Ovary (tissue), 10 donors: ENCODE measurements at places on chromosomes 6 and 20. TPM values are rescaled to one million over a fixed set of nuclear protein-coding genes. Genes with fewer than 3 reads are reported as not detected.

DNA sequence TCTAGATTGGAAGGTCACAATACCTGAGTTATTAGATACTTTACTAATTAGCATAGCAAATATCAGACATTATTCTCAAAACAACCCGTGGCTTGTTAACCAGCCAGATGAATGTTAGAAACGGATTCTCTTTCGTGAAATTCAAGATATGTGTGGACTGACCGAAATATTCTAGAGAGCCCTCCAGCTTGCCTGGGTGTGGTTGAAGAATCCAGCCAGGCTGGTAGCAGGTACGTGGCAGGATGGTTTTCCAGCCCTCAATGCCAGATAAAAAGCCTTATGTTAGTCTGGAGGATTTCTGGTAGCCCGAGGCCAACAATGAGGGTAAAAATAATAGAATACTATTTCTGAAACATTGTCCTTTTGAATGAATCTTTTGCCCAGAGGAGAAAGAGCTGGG lies 19.3 kb downstream of the ECT2L start:
- H3K27me3 ChIP-seq: no peaks in the 10 kb centered on the region
- H3K36me3 ChIP-seq: no peaks in the 10 kb centered on the region
- no peak overlapping the region for H3K27ac ChIP-seq

DNA sequence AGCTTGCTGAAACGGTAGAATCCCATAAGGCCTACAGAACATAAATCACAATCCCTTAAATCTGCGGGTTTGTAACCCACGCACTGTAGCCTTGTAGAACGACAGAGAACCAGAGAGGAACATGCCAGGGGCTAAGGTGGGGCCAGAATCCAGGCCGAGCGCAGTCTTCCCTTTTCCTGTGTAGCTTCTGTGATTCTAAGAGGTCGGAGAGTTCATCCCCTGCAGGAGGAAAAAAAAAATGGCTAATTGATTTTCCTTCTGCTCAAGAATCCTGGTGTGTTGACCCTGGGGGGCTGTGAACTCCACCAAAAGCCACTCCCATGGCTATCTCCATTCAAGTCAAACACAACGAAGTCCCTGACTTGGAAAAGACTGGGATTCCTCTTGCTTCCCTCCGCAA lies 96.3 kb downstream of the SPTLC3 start:
- no peak overlapping the region for H3K4me3 ChIP-seq
- no peaks in the 10 kb centered on the region for H3K36me3 ChIP-seq
- DNase-seq: no peak

The RBM24 gene
- polyA plus RNA-seq: 3.5 TPM

The WFDC11 gene
- not detected for polyA plus RNA-seq

- no peaks in the 10 kb centered on the region for H3K36me3 ChIP-seq
- H3K4me3 ChIP-seq: no peak overlapping the region
- no peaks in the 10 kb centered on the region for H3K4me1 ChIP-seq
- no peak overlapping the region for H3K27ac ChIP-seq
Measured at GRCh38 chr6:95978230-95978629, 37.5 kb upstream of the FUT9 start.

GRCh38 chr6:28137505-28137981 lies 4.1 kb upstream of the ZKSCAN8 start:
- no peaks in the 10 kb centered on the region for H3K27me3 ChIP-seq
- peak overlapping the region; percentile 95 for H3K27ac ChIP-seq
- no peak for DNase-seq
- H3K36me3 ChIP-seq: no peaks in the 10 kb centered on the region
- peak overlapping the region; percentile 74 for H3K4me3 ChIP-seq

The POPDC3 gene
- polyA plus RNA-seq: 3.1 TPM

- H3K4me1 ChIP-seq: peaks cover 2% of the 10 kb centered on the region
- no peaks in the 10 kb centered on the region for H3K36me3 ChIP-seq
- H3K27ac ChIP-seq: no peak overlapping the region
Measured at GRCh38 chr6:134529921-134530320, 212.0 kb upstream of the SGK1 start.

DNA sequence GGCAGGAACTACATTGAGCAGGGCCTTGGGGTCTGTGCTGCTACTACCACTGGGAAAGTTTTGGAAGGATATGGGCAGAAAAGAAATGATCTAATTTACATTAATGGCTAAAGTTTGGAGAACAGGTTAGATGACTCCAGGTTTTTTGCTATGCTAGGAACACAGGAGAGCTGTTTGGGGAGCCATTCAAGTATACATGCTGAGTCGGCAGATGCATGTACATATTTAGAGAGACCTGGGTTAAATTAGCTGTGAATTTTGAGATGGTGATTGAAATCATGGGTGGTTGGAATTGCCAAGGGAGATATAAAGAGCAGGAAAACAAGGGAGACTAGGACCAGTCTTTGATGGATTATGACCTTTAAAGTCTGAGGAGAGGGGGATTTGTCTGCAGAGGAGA lies 113.1 kb upstream of the BACH2 start:
- no peaks in the 10 kb centered on the region for H3K4me1 ChIP-seq
- no peak overlapping the region for H3K27ac ChIP-seq
- DNase-seq: no peak

GRCh38 chr6:147559006-147559405 lies 50.5 kb downstream of the SAMD5 start:
- H3K36me3 ChIP-seq: no peaks in the 10 kb centered on the region
- peaks cover 3% of the 10 kb centered on the region for H3K4me1 ChIP-seq
- H3K27me3 ChIP-seq: no peaks in the 10 kb centered on the region
- no peak for DNase-seq
- no peak overlapping the region for H3K4me3 ChIP-seq

GRCh38 chr20:44187054-44187771 lies at the start of gene JPH2:
Gene JPH2, minus strand, starts transcription at chr20:44187188. Its CDS starts 483 bp downstream, at chr20:44186705.
- H3K4me1 ChIP-seq: peaks cover 2% of the 10 kb centered on the region
- H3K27ac ChIP-seq: no peak within 1 kb of the TSS
- DNase-seq: peak; percentile 27
- no peaks in the 10 kb centered on the region for H3K36me3 ChIP-seq
